ENCODE measurements at places on chromosomes 4 and X.

- no peak for DNase-seq
Measured at GRCh38 chr4:13484749-13485221, 645 bp upstream of the RAB28 start.

DNA sequence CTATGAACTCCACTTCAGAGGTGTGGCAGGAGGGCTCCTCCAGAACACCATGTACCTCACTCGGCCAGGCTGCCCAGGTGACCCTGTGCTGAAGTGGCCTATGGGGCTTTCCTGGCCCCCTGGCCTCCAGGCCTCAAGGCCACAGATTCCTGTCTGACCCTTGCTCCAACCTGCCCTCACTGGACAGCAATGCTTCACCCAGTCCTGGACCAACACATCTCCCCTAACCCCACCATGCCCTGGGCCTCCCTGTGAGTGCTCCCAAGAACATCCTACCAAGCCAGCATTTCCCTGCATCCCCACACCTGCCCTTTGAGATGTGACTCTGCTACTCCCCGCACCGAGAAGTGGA is 10.5 kb downstream of the ZFYVE28 start:
- DNase-seq = no peak

GRCh38 chr4:32858971-32859370 is 2138.8 kb downstream of the PCDH7 start:
- no peak for DNase-seq

DNA sequence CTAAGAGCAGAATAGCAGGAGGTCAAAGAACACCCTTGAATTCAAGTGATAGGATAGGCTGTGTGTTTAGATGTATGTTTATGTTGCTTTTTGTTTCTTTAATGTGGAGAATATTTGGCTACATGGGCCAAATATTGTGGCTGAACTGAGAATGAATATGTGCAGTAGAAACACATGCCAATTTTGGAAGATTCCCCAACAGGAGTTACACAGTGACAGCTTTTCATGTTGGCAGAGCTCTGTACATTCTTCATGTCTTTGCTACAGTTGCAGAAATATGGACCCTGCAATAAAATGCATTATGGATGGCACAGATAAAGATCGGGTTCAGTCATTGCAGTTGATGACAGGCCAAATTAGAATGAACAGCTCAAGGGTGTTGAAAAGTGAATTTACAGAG is 82.8 kb upstream of the SLC4A4 start:
- DNase-seq = no peak

GRCh38 chrX:79477691-79478090 is 110.6 kb upstream of the ITM2A start:
- DNase-seq = no peak

GRCh38 chrX:97787849-97788248 is 904.1 kb downstream of the RPA4 start:
- DNase-seq = no peak

DNA sequence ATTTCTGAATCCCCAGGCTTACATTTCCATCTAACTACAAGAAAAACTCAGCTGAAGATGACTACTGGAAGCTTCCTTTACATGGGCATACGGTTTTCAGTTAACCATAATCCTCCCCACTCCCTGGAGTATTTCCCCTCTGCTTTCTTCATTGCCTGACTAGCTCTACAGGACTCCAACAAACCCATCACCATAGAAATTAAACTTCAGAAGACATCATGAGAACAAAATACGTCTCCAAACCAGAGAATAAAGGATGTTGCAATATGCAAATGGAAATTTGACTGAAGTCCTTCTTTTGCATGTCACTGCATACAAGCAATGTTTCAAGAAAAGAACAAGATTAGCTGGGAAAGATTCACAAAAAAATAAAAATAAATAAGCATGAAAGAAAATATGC is 170.2 kb upstream of the PCDH18 start:
- DNase-seq = no peak

- no peak for DNase-seq
Measured at GRCh38 chr4:15427701-15428100, at the start of gene C1QTNF7. Gene C1QTNF7, plus strand, starts transcription at chr4:15428033. Its CDS starts 7,711 bp downstream, at chr4:15435744.

- no peak for DNase-seq
Measured at GRCh38 chrX:15356444-15356843, 21.1 kb upstream of the PIGA start.

Data from stimulated activated CD4-positive, alpha-beta T cell treated with anti-CD3 and anti-CD28 coated beads, Interleukin-4, amount 100 ng/mL, for 48 hours (primary cell).